AG20443 (cell line): ENCODE measurements at places on chromosomes 5 and 9.

GRCh38 chr5:79201206-79201605 is 34.7 kb upstream of the JMY start:
- DNase-seq, result no peak

- no peak for DNase-seq
Observed at GRCh38 chr5:67203701-67204074, 7.1 kb upstream of the CD180 start.

GRCh38 chr5:37552770-37553719 is 173.9 kb downstream of the WDR70 start:
- peak; percentile 10 for DNase-seq

GRCh38 chr9:113589407-113589806 is 125.9 kb downstream of the RGS3 start:
- DNase-seq, result no peak

GRCh38 chr5:132438917-132439316 is 51.7 kb downstream of the IRF1 start:
- no peak for DNase-seq

- no peak for DNase-seq
Observed at GRCh38 chr5:73786043-73786831, 160.2 kb downstream of the ARHGEF28 start.

- no peak for DNase-seq
Observed at GRCh38 chr9:120974181-120974580, 47.6 kb upstream of the TRAF1 start.

- no peak for DNase-seq
Observed at GRCh38 chr9:107600060-107600573, 110.5 kb upstream of the KLF4 start.

- DNase-seq, result no peak
Observed at GRCh38 chr9:16266648-16267276, 603.7 kb downstream of the BNC2 start.

DNA sequence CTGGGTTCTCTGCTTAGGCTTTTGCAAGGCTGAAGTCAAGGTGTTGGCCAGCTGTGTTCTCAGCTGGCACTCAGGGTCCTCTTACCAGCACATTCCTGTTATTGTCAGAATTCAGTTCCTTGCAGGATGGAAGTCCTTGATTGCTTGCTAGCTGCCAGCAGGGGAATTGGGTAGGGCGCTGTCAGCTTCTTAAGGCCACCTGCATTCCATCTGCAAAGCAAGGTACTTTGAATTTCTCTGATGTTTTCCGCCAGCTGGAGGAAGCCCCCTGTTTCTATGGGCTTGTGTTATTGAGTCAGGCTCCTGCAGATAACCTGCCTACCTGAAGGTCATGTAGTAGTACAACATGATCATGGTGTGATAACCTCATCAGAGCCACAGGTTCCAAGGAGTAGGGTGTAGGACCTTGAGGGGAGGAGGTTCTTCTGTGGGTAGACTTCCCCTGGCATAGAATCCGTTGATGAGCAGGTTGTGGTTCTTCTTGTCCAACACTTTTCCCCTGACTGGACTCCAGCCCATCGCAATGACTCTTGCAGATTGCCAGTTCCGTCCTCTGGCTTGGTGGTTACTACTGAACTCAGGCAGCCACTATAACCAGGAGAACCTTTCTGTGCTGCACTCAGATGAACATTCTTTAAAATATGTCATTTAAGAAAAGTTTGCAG is 6.8 kb downstream of the TENT4A start:
- DNase-seq, result no peak

DNA sequence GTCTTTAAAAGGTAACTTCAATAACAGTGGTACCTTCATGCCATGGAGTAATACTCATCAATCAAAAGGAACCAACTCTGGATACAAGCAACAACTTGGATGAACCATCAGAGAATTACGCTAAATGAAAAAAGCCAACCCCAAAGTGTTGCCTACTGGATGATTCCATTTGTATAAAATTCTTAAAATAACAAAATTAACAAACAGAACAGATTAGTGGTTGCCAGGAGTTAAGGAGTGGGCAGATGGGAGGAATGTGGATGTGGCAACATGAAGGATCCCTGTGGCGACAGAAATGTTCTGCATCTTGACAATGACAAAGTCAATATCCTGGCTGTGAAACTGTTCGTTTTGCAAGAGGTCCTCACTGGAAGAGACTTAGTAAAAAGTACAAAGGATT is 50.5 kb downstream of the SPTLC1 start:
- peak; percentile 27 for DNase-seq

GRCh38 chr5:87147441-87147840 is 120.2 kb upstream of the RASA1 start:
- no peak for DNase-seq

DNA sequence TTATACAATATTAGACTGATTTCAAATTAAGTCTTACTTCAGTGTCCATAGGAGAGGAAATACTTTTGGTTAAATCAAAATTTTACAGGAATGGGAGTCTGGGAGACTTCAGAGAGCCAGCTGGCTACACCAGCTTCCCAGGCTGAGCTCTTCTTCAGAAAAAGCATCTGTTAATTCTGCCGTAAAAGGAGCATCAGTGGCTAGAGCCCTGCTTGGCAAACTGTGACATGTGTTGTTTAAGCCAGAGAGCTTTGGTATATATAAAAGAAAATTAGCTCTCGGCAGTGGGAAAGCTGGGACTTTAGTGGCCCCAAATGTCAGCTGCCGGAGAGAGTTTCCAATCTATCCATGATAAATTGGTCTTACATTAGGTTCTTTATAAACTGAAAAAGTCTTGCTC is 378.8 kb upstream of the TUSC1 start:
- no peak for DNase-seq

- no peak for DNase-seq
Observed at GRCh38 chr9:37369671-37370070, 52.8 kb upstream of the GRHPR start.

DNA sequence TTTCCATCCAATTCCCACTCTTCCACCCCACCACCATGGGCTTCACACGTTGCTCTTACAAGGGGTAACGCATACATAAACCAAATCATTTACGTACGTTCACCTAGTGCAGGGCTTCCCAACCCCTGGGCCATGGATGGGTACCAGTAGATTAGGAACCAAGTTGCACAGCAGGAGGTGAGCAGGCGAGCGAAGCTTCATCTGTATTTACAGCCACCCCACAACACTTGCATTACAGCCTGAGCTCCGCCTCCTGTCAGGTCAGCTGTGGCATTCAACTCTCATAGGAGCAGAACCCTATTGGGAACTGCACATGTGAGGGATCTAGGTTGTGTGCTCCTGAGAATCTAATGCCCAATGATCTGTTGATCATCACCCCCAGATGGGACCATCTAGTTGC is 82.3 kb downstream of the CEMIP2 start:
- DNase-seq, result no peak

DNA sequence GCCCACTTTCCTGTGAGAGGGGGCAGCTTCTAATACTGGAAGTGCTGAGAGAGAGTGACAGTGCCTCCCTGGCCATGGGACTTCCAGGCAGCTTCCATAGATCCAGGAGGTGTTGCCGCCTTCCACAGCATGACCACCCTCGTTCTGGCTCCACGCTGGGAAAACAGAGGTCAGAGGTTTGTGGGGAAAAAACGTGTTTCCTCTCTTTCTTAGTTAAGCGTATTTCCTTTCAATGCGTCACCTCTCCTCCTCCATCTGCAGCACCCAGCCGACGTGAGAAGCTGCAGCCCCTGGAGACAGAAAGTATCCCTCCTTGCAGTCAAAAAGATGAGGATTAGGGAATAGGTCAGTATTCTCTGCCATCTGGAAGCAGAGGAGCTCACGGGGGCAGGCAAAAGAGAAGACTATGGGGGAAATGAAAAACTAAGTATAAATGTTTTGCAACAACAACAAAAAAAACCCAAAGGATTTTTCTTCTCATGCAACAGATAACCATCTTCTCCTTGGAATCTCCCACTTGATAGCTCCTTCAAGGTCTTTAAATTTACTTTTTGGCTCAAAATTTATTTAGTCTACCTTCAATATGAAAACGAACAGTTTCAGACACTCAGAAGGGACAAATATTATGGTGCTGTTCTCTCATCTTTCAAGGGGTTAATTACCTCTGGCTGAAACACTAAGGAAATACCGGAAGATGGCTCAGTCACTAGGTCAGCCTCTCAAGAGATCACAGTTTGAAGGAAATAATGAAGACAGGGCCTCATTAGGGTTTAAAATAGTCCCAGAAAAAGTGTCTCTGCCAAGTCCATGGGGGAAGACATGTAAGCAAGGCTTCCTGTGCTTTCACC is 38.0 kb downstream of the MTMR12 start:
- no peak for DNase-seq

GRCh38 chr5:12013351-12013750 is 109.1 kb upstream of the CTNND2 start:
- DNase-seq, result no peak

- no peak for DNase-seq
Observed at GRCh38 chr9:89363311-89363670, 45.0 kb downstream of the SECISBP2 start.
